ENCODE measurements at places on chromosomes 13 and 19. TPM values are rescaled to one million over a fixed set of nuclear protein-coding genes. Genes with fewer than 3 reads are reported as not detected.

GRCh38 chr19:16951529-16951928 lies 62.7 kb downstream of the F2RL3 start:
- no peak overlapping the region for H3K27ac ChIP-seq
- H3K4me1 ChIP-seq, result no peaks in the 10 kb centered on the region
- H3K36me3 ChIP-seq, result no peaks in the 10 kb centered on the region
- DNase-seq, result no peak

GRCh38 chr19:15280915-15281683 lies 48.9 kb upstream of the EPHX3 start:
- H3K4me3 ChIP-seq, result no peak overlapping the region
- no peaks in the 10 kb centered on the region for H3K27me3 ChIP-seq
- peak; percentile 86 for DNase-seq
- peak overlapping the region; percentile 5 for H3K27ac ChIP-seq

DNA sequence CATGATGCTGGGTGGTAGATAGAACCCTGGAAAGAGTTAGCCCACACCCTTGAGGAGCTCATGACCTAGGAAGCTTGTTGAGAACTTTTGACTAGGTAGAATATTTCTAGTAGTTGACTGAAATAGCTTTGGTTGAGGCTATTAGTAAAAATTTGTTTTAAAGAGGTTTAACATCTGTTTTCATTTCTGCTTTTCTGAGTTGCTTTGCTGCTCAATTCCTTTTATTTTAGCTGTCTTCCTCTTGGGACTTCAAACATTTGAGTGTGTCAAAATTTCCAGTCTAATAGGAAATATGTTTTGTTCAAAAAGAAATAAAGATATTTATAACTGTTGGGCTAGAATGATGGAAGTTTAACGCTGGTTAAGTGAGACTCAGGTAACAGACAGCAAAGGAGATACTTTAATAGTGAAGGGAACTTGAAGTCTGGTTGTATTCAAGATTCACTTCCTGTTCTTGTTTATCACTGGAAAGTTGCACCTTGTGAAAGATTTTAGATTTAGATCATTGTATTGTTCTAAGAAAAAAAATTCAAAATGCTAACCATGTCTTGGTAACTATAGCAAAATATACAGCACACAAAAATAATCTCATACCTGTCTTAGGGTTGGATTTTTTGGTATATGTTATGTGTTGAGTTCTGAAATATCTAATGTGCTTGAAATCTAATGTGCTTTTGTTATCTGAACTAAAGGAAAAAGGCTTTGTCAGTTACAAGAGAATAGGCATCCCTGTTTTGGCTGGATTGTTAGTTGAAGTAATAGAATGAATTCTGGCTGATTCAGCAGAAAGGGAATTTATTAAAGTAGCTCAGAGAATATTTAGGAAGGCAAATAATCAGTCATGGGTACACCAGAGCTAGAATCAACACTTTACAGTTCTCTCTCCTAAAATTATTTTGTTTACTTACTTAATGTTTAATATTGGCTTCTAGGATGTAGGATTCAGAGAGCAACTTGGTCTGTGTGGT lies 24.4 kb upstream of the GPR18 start:
- peak overlapping the region; percentile 82 for H3K27ac ChIP-seq
- no peak for DNase-seq
- H3K36me3 ChIP-seq, result no peaks in the 10 kb centered on the region
- H3K4me1 ChIP-seq, result peaks cover 77% of the 10 kb centered on the region

DNA sequence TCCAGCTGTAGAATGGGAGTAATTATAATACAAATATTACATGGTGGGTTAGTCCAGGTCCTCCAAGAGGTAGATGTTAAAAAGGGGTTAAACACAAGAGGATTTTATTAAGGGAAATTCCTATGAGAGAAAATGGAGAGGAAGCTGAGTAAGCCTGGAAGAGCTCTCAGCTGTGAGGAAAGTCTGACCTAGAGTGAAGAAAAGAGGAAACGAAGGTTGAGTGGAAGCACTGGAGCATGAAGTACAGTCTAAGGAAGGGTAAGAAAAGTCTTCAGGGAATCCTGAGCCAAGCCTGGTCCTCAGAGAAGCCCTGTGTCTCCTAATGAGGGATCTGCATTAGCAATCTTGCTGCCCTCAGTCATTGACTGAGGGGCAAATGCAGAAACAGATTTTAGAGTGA lies 506.2 kb downstream of the GPC5 start:
- no peak overlapping the region for H3K27ac ChIP-seq
- H3K4me3 ChIP-seq, result no peak overlapping the region
- DNase-seq, result no peak
- H3K36me3 ChIP-seq, result no peaks in the 10 kb centered on the region
- no peaks in the 10 kb centered on the region for H3K4me1 ChIP-seq

GRCh38 chr19:1513499-1514294 lies 878 bp upstream of the ADAMTSL5 start:
- H3K27ac ChIP-seq, result no peak overlapping the region
- H3K27me3 ChIP-seq, result no peaks in the 10 kb centered on the region
- peak overlapping the region; percentile 38 for H3K4me3 ChIP-seq
- no peaks in the 10 kb centered on the region for H3K4me1 ChIP-seq
- peak; percentile 78 for DNase-seq
- no peaks in the 10 kb centered on the region for H3K36me3 ChIP-seq

DNA sequence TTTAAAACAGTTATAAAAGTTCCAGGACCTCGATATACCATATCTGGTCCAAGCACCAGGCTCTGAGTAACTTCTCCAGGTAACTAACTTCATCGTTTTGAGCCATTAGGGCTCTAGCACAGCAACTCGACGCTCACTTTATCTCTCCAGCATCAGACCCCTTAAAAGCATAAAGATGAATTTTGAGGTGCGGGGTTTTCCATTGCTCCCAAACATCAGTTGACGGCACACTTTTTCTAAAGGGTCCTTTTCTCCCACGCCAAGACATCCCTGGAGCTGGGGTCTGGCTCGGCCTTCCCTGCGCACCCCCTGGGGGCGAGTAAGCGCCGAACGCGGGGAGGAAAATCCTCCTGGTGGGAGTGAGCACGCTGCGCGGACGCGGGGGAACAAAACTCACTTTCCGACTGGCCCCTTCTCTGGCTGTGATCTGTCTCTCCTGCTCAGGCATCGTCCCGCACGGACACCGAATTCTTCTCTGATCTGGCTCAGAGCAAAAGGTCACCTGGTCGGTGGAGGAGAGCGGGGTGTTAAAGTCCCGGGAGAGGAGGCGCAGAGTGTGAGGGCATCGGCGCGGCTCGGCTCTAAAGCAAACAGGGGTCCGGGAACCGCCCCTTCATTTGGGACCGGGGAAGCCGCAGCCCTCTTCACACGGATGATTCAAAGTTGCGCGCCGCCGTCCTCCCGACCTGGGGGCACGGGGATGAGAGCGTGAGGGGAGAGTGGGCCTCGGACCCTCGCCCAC lies at the start of gene ATP7B:
Gene ATP7B (minus strand): TSS at position 561 of the 742 bp plus-strand sequence. CDS start 113 bp downstream, at position 448.
- peak; percentile 53 for DNase-seq
- H3K4me3 ChIP-seq, result peak within 1 kb of the TSS; percentile 93
- no peaks in the 10 kb centered on the region for H3K27me3 ChIP-seq
- H3K36me3 ChIP-seq, result no peaks in the 10 kb centered on the region

DNA sequence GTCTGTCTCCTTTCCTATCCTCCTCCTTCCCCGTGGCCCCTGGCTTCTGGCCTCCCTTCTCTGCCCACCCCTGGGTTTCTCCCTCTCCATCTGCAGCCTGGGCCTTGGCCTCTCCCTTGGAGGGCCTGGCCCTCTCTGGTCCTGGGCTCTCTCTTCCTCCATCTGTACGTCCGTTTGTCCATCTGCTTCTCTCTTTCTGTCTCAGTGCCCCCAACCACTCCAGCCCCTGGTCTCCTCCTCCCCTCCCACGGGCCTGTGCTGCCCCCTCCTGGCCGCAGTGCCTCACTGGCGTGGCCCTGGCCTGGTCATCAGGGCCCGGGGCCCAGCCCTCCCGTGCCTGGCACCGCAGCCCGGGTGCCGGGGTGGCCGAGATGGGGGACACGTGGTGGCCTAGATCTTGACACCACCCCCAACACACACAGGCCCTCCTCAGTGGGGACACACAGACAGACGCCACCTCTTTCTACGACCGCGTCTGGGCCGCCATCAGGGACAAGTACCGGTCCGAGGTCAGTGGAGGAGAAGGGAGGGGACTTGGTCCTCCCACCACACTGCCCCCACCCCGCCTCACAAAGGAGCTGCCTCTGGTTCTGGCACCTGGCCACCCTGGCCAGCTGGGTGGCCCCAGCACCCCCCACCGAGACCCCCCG lies 11.3 kb downstream of the PRKCSH start:
- H3K27me3 ChIP-seq, result no peaks in the 10 kb centered on the region
- H3K27ac ChIP-seq, result no peak overlapping the region
- no peak overlapping the region for H3K4me3 ChIP-seq
- no peaks in the 10 kb centered on the region for H3K36me3 ChIP-seq

DNA sequence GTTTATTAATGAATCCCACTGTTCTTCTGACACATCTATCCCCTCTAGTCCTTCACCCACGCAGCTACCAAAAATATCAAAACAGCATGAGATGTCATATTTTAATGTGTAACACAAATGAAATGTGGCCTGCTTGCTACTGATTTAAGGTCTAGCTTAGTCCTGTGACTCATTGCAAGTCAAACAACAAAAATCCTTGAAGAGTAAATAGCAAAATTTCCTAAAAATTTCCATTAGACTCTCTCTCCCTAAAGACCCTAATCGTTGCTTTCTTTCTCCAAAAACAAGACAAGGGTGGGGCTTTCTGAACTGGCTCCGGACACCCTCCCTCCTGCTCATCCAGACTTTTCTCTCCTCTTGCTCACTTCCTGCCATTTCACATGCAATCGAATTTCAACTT lies 99.9 kb upstream of the IPO5 start:
- no peak overlapping the region for H3K27ac ChIP-seq
- no peak overlapping the region for H3K4me3 ChIP-seq
- no peak for DNase-seq
- no peaks in the 10 kb centered on the region for H3K27me3 ChIP-seq
- H3K4me1 ChIP-seq, result no peaks in the 10 kb centered on the region

DNA sequence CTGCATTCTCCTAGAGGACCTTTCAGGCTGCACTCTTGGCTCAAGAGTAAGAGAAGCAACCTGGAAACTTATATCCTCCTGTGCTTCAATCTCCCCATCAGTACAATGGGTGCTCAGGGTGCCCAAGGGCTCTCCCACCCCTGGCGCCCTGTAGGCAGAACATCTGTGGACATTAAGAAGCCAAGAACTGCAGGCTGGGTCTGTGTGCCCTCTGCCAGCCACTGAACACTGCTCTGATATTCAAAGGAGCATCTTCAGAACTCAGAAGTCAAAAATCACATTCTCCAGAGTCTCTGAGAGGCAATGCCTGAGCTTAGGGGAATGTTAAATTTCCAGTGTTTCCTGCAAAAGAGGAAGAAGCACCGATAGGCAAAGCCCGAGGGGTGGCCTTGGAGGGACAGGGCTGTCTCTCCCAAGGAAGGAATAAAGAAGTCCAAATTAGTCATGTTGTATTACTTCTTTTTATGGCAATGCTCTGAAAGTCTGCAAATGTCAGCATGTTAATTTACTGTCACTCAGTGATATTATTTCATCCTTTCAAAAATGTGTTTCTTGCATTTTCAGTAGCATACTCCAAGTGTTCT lies 88.1 kb downstream of the TSHZ3 start:
- DNase-seq, result no peak
- H3K27ac ChIP-seq, result no peak overlapping the region
- H3K4me3 ChIP-seq, result no peak overlapping the region
- no peaks in the 10 kb centered on the region for H3K36me3 ChIP-seq
- H3K4me1 ChIP-seq, result no peaks in the 10 kb centered on the region

The PMIS2 gene
- not detected for total RNA-seq

The ZNF470 gene
- 1.4 TPM for total RNA-seq

The FIZ1 gene
- 6.4 TPM for total RNA-seq

The PSG4 gene
- not detected for total RNA-seq

Data from right lobe of liver (tissue), 6 donors.